Activated CD4-positive, CD25-positive, alpha-beta regulatory T cell (primary cell): ENCODE measurements at places on chromosomes 12 and 14.

- DNase-seq = peak; percentile 66
These were observed 9.3 kb downstream of the PGF start for GRCh38 chr14:74945852-74946658.

GRCh38 chr12:28961948-28962384, 187.1 kb upstream of the FAR2 start:
- DNase-seq = no peak

- no peak for DNase-seq
These were observed 21.6 kb downstream of the TGFB3 start for GRCh38 chr14:75960231-75960630.

DNA sequence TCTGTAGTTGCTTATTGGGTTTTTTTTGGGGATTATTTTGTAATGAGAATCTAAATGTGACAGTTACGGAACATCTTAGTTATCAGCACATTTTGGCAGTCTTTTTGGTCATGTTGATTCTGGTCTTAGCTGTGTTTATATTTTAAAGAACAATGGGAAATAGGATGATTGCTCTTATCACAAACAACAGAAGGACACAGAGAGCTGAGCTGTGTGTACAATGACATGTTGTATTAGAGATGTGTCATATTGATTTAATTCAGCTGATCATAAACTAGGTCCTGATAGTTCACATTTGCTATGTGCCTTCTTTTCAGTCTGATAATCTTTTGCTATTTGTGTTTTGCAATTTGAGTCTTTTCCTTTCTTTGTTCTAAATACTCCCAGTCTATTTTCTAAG, 781.7 kb downstream of the TRHDE start:
- no peak for DNase-seq

GRCh38 chr12:60333461-60333860, 737.6 kb downstream of the SLC16A7 start:
- no peak for DNase-seq

GRCh38 chr14:65993103-65993502, 493.1 kb upstream of the CCDC196 start:
- no peak for DNase-seq

GRCh38 chr12:56616925-56617324, 13.2 kb downstream of the BAZ2A start:
- no peak for DNase-seq

DNA sequence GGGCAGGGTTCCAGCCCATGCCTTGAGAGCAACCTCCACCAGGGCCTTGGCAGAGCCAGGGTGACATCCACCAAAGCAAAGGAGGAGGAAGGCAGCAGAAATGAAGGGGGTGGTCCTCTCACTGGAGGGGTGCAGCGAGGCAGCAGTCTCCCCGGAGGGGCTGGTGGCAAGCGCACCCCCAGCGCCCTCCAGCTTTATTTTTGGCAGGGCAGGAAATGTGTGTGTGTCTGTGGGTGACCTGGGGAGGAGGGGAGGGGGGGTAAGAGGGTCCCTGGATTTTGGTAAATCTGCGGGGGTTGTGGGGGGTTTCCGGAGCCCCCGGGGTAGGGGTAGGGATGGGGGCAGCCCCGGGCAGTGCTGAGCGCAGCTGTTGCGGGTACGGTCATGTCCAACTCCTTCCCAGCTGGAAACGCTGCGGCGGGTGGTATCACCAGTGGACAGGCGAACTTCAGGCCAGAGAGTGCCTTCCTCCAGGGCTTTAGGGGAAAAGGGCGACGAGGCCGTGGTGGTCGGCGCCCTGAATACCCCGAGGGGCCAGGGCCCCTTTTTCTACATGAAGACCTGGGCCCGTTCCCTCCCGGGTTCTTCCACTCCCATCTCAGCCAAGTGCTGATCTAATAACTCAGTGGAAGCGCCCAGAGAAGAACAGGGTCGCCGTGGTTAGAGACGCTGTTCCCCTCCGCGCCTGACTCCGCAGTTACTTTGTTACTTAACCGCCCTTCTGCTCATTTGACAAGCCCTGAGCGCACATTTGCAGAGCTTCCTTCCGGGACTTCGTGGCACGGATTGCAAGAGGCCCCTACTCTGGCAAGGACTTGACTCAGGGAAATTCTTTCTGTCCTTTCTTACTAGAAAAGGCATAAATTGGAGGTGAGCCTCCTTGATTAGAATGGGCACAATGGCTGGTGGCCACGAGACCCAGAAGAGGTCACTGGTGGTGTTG, 55.2 kb downstream of the FOS start:
- peak; percentile 16 for DNase-seq

- no peak for DNase-seq
These were observed 25.4 kb upstream of the YY1 start for GRCh38 chr14:100213587-100213955.

- DNase-seq = no peak
These were observed 24.3 kb downstream of the TM7SF3 start for GRCh38 chr12:26989873-26990272.

DNA sequence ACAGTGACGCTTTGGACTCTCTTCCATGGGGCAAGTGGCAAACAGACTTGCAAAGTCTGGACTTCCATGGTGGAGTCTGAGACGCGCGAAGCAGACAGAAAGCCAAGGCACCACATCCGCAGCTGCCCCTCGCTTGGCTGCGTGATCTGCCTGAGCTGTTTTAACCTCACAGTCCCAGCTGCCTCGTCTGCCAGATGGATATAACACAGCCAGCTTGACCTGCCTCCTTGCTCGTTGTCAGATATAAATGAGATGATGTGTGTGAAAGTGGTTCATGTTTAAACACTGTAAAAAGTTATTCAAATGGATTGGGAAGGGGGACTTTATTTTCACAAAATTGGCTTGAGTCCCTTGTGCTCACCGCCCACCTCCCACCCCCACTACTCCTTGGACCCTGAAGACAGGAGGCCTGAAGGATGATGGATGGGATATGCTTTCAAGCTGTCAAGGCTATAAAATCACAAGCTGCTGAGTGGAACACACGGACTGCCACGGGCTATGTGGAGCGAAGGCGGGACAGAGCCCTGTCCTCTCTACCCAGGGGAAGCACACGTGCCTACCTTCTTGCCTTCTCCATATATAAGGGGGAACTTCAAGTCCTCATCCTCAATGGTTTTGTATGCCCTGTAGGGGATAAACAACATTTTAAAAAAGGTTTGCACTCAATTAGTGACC, 226.9 kb downstream of the MON2 start:
- no peak for DNase-seq

DNA sequence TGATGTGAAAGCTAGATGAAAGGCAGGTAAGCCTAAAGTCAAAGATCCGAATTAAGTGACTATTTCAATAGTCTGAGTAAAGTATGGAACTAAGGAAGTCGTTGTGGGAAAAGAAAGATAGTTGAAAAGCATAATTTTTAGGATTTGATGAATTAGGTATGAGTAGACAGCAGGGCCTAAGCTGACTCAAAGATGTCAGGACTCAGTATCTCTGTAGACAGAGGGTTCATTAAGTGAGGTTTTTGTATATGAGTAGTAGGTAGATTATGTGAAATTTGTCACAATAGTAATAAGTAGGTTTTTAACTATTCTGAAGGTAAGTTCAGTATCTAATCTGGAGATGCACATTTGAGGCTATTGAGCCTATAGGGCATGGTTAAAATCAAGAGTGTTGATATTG, 196.4 kb downstream of the RASSF9 start:
- no peak for DNase-seq

DNA sequence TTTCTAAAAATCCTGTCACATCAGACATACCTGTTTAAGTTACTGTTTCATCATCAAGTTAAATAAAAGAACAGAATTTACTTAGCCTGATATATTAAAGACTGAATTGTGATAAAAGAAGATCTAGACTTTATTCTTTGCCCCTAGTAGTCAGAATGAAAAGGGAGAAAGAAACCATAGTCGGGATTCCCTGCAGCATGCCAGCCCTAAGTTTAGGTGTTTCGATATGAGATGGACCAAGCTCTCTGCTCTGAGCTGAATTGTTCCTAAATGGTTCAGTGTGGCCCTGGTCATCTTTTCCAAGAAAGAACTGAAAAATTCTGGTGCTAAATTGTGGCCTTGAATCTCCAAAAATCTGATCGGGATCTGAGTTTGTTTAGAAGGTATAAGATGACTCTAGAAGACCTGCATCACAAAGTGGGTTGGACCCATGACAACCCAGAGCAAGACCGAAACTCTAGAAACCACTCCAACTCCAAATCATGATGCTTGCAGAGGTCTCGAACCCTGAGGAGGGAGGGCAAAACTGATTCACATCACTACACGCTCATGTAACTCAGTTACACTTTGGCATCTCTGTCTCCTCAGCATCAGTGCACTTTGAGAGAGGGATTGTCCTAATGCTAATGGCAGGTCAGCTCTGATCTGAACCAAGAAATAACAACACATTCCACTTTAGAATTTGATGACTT, 15.7 kb downstream of the PTGER2 start:
- DNase-seq = no peak

DNA sequence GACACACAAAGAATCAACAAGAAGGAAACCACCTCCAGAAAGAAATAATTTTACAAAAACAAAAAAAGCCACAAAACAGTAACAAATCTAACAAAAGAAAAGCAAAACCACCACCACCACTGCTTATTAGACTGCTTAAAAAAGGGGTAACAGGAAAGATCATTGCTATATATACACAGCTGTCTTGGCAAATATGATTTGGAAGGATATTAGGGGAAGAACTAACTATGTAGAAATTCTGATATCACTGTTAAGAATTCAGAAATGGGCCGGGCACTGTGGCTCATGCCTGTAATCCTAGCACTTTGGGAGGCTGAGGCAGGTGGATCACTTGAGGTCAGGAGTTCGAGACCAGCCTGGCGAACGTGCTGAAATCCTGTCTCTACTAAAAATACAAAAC, 92.5 kb downstream of the DENND5B start:
- no peak for DNase-seq

DNA sequence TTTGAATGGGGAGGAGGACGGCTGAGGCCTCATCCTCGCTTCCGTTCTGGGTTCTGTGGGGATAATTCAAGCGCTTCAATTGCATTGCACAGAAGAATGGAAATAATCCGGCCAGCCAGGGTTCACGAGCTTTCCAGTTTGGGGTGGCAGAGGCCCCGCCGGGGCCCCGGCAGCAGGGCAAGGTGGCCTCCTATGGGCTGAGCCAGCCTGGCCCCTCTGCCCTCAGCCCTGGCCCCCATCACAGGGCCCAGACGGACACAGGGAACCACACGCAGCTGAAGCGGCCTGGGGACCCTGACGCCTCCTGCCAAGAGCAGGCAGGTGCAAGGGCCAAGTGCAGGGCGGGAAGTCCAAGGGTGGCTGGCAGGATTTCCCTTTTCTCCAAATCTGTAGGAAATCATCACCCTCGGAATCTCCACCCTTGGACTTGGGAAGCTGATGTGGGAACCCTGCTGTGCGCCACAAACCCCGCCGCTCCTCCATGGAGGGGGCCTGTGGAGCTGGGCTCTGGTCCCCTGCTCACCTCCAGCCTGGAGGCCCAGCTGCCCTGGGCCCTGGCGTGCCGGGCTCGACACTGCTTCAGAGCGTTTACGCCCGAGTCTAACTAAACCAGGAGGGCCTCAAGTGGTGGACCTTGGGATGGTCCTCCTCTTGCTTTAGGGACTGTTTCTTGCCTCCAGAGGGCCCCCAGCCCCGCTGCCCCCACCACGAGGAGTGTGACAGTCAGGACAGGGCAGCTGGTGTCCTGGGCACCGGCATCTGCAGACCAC, 78.4 kb downstream of the MOK start:
- no peak for DNase-seq

GRCh38 chr12:24929953-24930352, 18.9 kb downstream of the BCAT1 start:
- no peak for DNase-seq

GRCh38 chr12:57613427-57614109, 2.3 kb downstream of the ARHGEF25 start:
- DNase-seq = no peak

- DNase-seq = peak; percentile 78
These were observed 6.2 kb upstream of the C12orf50 start for GRCh38 chr12:88035271-88035906.

GRCh38 chr14:38870296-38870836, 232.7 kb downstream of the SEC23A start:
- DNase-seq = no peak
